NCI-H187 (cell line): ENCODE measurements at places on chromosomes 3 and 15.

GRCh38 chr3:40602778-40603385 is 78.1 kb downstream of the ZNF621 start:
- no peak for DNase-seq

GRCh38 chr3:20773320-20773984 is 587.4 kb upstream of the SGO1 start:
- DNase-seq = no peak

DNA sequence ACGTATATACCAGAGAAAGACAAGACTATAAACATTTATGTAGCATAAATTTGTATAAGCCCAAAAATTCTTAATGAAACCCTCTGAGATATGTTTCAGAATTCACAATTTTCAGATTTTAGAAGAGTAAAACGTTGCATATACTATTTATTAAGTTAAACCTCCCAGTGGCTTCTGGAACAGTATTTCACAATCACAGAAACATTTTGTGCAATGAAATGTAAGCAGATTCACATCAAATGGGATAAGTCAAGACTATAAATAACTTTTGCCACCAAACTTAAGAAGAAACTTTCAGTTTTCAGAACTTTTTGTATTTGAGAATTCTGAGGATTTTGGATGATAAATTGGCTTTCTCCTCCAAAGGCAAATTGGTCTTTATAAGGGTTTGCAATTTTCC is 9.2 kb downstream of the SLTM start:
- DNase-seq = no peak

DNA sequence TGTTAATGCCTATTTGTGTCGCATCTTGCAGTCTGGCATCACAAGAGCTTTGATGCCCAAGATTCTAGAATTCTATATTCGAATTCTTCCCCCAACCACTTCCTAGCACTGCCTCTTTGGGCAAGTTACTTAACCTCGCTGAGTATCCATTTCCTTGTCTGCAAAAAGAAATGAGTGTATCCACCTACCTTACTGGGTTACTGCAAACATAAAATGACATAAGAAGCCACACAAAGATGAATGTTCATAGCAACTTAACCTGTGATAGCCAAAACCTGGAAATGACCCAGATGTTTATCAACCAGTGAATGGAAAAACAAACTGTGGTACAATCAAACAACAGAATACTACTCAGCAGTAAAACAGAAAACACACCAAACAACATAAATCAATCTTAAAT is 24.9 kb downstream of the RFTN1 start:
- no peak for DNase-seq

GRCh38 chr15:77143616-77144015 is 72.7 kb upstream of the TSPAN3 start:
- no peak for DNase-seq

DNA sequence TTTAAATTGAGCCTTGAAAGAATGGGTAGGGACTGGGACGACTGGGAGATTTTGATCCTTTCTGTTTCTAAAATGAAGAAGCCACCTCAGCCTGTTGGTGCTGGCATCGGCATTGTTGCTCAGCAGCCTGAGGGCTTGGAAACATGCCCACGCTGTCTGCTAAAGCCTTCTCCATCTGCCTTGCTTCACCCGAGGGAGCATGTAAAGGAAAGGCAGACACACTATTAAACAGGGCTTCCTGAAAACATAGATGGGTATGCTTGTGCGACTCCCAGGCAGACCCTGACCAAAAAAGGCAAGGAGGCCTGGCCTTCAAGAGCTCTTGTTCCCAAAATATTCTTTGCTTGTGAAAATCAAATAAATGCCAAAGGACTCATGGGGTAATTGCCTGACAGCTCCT is 84.2 kb upstream of the SLC4A7 start:
- DNase-seq = no peak

- no peak for DNase-seq
These were observed 1.3 kb downstream of the RNU5B-1 start for GRCh38 chr15:65305776-65306175.
